ENCODE measurements at places on chromosomes 2 and 18.

DNA sequence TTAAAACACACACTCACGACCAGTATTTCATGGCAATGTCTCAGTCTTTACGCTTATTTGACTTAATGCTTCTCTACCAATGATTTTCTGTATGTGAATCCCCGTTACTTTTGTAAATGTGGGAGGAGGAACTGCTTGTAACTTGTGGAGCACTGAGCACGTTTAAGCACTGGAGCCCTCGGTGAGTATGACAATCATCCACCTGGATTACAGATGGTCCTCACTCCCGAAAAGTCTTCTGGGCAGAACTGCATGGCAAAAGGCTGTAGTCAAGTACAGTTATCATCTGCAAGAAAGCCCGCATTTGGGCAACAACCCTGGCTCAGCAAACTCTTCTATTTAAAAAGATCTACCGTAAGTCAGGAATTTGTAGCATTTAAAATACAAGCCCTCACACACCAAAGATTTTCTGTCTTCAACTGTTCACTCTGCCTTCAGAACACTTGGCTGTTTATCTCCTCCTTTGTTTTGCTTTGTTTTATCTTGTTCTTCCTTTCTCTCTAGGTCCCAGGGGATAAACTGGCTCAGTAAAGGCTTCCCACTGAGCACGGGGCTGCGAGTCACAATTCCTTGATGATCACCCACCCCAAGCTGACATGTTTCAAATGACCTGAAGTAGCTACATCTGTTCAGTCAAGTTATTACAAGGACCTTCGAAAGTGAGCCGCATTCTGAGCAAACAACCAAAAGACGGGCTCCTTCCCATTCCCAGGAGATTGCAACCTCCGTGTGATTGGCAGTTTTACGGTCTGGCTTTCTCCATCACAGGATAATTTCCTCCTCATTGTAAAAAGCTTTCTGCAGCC, 102.2 kb downstream of the DLGAP1 start:
- DNase-seq = no peak

GRCh38 chr2:39872748-39873147, 93.7 kb upstream of the THUMPD2 start:
- no peak for DNase-seq

GRCh38 chr18:8463791-8464190, 145.4 kb upstream of the RAB12 start:
- DNase-seq = no peak

DNA sequence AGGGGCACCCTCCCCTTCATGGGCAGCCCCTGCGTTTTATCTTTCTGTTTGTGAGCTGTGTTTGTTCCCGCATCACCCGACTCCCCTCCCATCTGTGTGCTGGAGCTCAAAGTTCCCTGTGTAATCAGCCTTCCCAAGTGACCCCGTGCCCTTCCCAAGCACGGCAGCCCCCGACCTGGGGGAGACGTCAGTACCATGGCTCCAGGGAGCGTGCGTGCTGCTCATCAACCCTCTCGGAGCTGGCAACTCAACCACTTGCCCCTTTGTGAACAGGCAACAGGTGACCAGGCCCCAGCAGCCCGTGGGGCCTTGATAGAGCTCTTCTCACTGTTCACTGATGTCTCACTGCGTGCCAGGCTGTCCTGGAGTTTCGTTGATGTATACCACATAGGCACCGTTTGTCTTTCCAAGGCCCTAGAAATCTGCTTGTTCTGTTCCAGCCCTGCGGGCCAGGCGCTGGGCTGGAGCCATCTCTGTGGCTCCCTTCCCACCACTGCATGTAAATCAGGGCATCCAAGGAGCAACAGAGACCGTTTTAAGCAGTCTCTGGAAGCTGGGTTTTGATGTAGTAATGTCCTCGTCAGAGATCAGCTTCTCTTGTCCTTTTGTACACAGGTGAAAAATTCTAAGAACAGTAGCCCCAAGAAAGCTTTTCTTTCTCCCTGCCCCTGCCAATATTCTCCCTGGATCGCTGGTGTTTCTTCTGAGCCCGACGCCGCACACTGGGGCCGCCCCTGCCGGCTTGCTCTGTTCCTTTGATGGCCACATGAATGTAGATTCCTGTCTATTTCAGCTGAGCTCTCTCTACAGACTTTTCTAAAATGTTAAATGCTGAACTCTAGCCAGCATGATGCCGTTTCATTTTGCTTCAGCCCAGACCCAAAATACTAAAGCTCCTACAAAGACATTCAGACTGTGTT, 107.0 kb upstream of the PTPRM start:
- no peak for DNase-seq

DNA sequence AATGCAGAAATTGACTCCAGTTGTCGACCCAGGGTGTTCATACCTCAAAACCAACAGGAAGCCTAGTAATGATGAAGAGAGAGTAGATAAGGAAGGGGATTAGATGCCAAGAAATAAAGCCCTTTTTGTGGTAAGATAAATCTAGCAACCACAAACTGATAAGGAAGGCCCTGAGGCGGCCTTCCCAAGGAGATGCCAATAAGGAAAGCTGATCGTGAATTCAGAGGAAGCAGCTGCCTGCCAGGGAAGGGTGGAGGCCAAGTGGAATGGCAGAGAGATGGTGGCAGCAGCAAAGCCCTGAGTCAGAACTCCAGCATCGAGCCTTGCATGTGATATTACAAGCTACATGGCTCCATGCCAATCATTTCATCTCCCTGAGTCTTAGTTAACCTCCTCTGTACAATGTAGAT, 126.3 kb downstream of the IRS1 start:
- no peak for DNase-seq

DNA sequence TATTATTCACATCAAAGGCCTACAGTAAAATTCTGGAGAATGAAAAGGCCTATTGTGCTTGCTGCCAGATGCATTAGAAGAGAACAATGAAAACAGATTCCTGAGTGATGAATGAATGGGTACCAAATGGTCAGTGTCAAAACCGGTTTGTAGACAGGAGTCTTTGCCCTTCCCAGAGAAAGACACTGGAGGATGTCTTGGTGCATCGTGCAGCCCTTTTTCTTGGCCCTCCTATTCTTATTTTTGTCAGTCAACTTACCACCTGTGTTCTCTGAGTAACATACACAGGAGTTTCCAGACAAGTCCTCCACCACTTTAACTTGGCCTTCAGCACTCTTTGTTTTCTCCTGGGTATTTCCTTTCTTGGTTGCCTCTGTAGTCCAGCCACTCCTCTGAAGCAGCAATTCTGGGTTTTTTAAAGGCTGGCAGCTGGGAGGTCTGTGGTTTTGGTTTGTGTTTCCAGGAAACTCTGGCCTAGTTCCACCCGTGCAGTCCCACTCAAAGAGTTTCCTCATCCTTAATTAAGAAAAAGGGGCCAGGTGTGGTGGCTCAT, 29.4 kb downstream of the PSTPIP2 start:
- no peak for DNase-seq

Measured in effector memory CD8-positive, alpha-beta T cell (primary cell).